ENCODE measurements at places on chromosomes 5 and 9. TPM values are rescaled to one million over a fixed set of nuclear protein-coding genes. Genes with fewer than 3 reads are reported as not detected.

GRCh38 chr5:167294882-167295680 lies 996.4 kb upstream of the WWC1 start:
- DNase-seq, result no peak

DNA sequence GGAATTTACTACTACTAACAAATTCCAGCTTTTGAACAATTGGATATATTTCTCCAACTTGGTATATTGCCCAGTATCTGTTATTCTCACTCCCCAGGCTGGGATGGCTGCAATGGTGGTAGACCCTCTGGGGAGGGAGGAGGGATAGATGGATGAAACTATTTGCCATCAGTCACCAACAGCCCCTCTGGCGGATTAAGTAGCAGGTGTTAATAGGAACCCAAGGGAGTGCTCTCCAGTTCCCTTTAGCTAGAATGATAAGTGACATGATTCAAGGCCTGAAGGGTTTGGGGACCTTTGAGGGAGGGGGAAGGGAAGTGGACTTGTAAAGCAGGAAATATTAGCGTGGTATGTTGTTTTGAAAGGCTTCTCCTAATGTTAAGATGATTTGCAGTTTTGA lies 824.0 kb upstream of the ARRDC3 start:
- no peak for DNase-seq

- DNase-seq, result peak; percentile 73
Measured at GRCh38 chr9:136695955-136696354, 8.7 kb upstream of the AGPAT2 start.

- DNase-seq, result no peak
Measured at GRCh38 chr9:137114220-137114612, 317 bp downstream of the DPP7 start.

DNA sequence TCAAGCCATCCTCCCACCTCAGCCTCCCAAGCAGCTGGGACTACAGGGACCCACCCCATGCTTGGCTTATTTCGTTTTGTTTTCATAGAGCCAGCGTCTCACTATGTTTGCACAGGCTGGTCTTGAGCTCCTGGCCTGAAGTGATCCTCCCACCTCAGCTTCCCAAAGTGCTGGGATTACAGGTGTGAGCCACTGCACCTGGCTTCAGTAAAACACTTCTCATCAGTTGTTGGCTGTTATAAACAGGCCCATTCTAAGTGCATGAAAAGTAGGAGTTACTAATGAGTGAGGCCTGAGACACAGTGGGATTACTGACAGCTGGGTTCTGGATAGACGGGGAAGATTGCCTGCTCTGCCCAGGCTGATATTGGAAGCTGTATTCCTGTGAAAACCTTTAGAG lies 3.5 kb downstream of the CRB2 start:
- no peak for DNase-seq

GRCh38 chr9:108049026-108049607 lies 559.5 kb upstream of the KLF4 start:
- no peak for DNase-seq

DNA sequence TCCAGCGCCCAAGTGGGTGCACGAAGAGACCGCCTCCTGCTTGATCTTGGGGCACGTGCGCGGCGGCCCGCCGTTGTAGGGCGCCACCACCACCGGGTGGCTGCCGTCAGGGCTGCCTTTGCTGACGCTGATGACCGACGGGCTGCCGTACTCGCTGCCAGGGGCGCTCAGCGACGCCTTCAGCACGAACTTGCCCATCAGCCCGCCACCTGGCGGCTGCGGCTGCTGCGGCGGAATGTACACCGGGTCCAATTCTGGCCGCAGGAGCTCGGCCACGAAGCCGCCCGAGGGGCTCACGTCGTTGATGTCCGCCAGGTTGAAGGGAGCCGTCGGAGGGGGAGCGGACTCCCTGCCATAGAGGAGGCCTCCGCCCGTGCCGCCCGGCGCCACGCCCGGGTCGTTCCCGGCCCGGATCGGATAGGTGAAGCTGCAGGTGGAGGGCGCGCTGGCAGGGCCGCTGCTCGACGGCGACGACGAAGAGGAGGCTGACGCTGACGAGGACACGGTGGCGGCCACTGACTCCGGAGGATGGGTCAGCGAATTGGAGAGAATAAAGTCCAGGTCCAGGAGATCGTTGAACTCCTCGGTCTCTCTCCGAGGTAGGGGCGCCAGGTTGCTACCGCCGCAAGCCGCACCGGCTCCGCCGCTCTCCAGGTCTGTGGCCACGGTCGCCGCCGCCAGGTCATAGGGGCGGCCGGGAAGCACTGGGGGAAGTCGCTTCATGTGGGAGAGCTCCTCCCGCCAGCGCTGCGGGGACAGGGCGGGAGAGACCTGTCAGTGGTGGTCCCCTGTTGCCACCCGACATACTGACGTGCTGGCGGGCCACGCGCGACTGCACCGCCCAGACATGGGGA lies 1.8 kb downstream of the KLF4 start:
- DNase-seq, result peak; percentile 82

The SPINK5 gene
- total RNA-seq, result 3.2 TPM

The CTSL gene
- 146 TPM for total RNA-seq

DNA sequence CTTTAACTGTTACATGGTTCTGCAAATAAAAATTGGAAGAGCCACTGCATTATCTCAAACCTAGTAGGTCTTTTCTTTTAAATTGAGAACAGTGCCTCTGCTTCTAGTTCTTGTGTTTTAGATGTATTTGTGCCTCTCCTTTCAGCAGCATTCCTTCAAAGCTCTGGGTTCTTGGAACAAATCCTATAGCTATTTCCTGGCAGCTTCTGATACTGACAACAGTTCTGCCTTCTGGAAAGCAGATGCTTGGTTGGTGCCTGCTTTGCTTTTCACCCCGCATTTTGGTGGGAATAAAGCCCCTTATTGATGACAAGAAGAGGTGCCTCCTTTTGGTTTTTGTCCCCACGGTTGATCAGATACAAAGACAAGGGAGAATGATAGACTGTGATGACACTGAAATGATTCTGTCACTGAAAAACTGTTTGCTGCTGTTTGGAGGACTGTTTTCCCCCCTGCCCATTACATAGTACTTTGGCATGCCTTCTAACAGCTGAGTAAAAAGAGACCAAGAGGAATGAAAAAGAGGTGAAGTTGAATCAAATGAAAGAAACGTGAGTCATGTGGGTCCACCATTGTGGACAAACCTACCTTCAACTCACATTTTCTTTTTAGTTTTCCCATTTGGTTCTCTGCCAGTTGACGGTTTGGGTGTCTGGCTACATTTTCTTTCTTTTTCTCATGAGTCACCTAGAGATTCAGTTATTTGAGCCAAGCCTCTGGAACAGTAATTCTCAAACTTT lies 5.6 kb downstream of the PTCD2 start:
- no peak for DNase-seq

- DNase-seq, result no peak
Measured at GRCh38 chr9:132268725-132269352, 85.9 kb downstream of the SETX start.

- DNase-seq, result no peak
Measured at GRCh38 chr5:144356489-144356888, 185.8 kb downstream of the KCTD16 start.

GRCh38 chr5:135445306-135445985 lies 1.7 kb downstream of the DCANP1 start:
- DNase-seq, result peak; percentile 55

The MRPS30 gene
- 37.8 TPM for total RNA-seq

DNA sequence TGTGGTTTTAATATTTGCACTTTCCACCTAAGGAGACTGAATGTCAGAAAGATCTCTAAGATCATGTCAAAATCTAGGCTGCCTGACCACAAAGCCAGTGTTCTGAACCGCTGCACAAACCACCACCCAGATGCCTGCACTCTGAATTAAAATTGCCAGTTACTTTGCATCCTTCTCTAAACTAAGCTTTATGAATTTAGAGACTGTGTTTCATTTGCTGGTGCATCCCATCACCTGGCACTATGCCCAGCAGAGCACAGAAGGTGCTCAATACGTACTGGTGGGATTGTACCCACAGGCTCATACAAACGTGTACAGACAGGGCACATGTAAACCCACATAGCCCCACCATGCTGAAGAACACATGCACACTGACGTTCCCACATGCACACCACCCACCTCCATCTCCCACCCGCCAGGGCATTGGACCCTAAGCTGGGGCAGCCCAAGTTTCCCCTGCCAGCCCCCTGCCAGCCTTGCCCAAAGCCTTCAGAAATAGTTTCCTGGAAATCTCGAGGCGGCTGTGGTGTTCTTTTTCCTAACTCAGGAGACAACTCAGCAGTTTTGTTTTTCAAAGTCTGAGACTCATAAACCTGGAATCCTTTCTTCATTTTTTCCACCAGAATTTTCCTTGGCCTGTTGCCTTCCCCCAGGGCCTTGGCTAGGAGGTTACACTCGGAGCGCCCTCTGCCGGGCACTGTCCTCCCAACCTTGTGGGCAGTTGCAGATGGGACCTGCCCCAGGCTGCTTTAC lies 9.6 kb upstream of the TRAF1 start:
- peak; percentile 96 for DNase-seq

The SLC12A7 gene
- 49.6 TPM for total RNA-seq

The CDC20B gene
- total RNA-seq, result not detected

The PCDHGA2 gene
- total RNA-seq, result 2.5 TPM

The NUTM2G gene
- not detected for total RNA-seq

DNA sequence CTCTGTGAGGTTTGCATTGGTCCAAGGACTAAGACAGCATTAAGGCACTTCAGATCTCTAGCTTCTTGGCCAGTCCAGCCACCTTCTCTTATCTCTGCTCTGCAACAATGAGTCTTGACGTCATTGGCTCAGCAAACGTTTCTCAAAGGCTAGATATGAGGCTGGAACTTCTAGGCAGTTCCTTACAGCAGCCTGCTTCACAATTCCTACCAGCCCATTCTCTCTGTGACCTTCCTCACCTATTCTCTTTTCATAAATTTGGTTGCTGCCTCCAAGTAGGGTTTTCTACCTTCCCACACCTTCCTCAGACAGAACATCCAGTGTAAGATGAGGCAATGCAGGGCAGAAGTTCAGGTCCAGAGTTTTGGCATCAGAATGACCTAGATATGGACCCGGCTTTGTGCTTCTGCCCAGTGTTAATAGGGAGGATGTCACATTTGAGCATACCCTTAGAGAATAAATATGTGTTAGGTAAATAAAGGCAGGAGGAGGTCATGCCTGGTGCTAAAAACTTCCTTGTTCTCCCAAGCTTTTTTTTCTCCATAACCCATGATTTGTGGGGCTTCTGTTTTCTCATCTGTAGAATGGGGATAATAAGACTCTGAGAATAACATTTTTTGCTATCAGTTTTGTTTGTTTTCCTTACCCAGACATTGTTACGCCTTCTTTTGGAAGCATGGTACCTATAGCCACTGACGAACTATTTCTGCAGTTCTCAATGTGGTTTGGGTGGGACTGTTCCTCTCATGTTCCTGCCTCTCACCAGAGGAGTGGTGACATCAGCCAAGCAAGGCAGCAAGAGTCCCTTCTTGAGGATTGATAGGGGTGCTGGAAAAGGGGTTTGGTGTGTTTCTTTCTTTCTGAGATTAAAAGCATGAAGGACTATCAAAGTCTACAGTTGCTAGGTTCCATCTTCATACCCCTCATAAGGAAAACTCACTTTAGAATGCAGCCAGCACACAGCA lies 220.6 kb upstream of the TRIM32 start:
- no peak for DNase-seq

DNA sequence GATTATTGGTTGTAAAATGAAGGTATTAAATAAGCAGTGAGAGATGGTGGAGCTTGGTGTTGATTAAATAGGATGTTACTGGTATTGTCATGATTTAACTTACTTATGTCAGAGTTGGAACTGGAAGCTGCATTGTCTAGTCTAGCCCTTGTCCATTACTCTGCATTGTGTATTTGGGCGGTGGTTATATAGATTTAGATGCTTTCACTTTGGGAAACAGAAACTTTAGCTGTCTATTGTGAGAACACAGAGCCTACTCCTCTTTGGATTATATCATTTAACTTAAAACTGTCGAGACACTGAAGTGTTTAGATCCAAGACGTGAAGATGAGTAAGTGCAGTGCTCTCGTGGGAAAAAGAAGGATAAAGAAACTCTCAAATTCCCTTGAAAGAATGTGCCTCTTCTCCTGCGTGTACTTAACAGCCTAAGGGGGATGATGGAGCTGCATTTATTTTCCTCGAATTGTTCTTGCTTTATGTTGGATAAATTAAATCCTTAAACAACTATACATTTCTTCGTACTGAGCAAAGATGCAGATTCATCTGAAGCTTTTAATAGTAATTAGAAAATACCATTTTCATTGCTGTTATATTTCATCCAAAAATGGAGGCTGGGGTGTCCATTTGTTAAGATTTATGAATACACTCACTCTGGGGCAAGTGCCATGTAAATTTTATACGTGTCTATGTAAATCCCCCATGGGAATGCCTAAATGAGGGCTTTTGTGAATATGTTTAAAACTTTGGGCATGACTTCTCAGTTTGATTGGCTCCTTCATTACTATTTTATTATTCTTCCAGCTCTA lies 21.6 kb downstream of the FBXL7 start:
- DNase-seq, result no peak

The NR5A1 gene
- not detected for total RNA-seq

DNA sequence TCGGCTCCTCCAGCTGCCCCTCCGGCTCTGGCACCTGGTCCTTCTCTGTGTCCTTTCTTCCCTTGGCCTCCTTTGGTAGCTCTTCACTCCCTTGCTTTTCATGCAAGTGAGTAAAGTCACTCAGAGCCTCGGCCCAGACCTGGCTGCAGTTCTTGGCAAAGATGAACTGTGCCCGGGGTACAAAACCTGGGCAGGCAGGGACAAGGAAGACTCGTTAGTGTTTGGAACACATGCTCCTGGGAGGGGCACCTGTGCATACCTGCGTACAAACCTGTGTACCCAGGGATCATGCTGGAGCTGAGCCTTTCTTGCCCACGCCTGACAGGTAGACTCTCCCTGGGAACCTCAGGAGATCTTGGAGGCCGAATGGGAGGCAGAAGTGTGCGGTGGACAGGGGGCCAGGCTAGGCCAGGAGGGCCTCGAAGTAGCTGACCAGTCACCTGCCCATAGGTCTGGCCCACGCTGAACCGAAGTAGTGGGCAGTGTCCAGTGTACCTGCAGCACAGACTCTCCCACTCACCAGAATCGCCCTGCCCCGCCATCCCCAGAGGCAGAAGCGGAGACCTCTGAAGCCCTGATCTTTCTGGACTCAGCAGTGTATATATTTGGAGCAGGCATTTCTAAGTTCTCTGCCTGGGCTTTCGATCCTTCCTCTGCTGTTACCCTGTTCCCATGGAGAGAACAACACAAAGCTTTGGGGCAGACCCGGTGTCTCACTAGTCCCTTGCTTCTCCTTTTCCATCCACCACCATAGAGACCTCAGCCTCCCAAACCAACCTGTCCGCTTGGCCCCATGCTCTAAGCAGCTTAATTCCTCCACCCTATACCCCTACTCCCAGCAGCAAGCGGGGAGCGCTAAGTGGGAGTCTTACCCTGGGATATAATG lies 41.9 kb upstream of the TESK1 start:
- no peak for DNase-seq

DNA sequence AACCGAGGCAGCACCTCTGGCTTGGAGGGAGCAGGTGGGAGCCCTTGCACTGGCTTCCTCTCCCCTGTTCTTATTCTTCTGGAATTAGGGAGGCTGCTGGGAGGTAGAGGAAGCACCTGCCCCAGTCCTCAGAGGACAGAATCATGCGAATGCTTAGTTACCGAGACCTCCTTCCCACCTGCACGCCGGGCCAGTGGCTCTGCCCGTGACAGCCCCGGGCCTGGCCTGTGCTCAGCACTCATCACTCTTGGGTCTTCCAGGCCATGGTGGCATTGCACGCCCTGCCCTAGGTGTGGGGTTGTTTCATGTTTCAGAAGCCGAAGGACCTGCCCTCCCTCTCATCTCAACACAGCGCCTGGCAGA lies 45.3 kb upstream of the NKD2 start:
- DNase-seq, result no peak

- DNase-seq, result no peak
Measured at GRCh38 chr5:74034733-74035132, 408.7 kb downstream of the ARHGEF28 start.

- DNase-seq, result no peak
Measured at GRCh38 chr5:137088175-137088574, 411.0 kb downstream of the SPOCK1 start.
